PC-9 (cell line): ENCODE measurements at places on chromosomes 5 and 9.

DNA sequence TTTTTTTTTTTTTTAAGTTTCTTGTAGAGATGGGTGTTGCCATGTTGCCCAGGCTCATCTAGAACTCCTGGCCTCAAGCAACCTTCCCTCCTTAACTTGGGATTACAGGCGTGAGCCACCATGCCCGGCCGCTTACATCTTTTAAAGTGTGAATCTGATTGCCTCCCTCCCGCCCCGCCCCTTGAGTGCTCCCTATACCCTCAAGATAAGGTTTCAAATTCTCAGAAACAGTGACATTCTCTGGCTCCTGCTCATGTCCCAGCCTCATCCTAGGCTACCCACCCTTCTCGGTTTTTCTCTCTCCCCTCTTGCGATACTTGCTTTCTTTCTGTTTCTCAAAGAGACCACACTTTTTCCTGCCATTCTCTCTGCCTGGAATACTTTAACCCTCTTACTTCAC is 12.4 kb downstream of the MORN5 start:
- DNase-seq: no peak

GRCh38 chr5:128258372-128258771 is 174.8 kb downstream of the SLC12A2 start:
- DNase-seq: no peak

DNA sequence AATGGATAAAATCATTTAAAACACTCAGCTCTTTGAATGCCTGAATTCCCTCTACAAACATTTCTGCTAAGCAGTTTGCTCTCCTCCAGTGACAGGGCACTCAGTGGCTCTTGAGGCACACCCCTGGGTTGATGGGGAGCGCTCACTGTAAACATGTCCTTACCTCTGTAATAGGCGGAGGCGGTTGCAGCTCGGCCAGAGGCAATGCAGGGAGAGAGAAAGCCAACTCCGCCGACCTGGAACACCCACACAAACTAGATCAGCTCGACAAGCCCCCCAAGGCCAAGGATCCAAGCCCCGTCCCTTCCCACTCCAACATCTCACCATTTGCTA is 329 bp downstream of the CDC23 start:
- no peak for DNase-seq

GRCh38 chr5:112077180-112077579 is 320.2 kb upstream of the NREP start:
- no peak for DNase-seq

DNA sequence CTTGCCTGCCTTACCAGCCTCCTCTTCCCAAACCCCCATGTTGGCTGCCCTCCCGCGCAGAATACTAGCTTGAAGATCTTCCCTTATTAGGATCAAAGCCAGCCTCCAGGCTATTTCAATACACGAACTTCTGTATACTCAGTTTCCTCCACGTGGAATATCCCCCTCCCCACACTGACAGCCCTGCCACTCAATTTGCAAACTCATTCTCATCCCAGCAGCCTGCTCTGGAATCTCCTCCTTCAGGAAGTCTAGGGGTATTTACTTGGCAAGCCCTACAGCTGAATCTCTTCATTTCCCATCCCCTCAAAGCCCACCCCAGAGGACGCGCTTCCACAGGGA is 157.0 kb upstream of the SMIM23 start:
- no peak for DNase-seq

DNA sequence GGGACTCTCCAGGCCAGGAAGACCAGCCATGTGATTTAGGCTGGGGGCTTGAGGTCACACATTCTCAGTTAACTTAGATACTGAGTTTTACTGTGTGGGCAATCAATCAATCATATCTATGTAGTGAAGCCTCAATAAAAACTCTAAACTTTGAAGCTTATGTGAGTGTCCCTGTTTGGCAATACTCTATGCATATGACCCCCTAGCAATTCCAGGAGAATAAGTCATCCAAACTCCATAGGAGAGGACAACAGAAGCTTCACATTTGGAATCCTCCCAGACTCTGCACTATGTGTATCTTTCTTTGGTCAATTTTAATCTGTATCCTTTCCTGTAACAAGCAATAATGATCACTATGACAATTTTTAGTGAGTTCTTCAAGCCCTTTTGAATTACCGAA is 216.8 kb upstream of the RGMB start:
- no peak for DNase-seq
